ENCODE measurements at places on chromosomes 12 and 14.

GRCh38 chr12:13044906-13045299, 722 bp downstream of the FAM234B start:
- DNase-seq, result no peak

DNA sequence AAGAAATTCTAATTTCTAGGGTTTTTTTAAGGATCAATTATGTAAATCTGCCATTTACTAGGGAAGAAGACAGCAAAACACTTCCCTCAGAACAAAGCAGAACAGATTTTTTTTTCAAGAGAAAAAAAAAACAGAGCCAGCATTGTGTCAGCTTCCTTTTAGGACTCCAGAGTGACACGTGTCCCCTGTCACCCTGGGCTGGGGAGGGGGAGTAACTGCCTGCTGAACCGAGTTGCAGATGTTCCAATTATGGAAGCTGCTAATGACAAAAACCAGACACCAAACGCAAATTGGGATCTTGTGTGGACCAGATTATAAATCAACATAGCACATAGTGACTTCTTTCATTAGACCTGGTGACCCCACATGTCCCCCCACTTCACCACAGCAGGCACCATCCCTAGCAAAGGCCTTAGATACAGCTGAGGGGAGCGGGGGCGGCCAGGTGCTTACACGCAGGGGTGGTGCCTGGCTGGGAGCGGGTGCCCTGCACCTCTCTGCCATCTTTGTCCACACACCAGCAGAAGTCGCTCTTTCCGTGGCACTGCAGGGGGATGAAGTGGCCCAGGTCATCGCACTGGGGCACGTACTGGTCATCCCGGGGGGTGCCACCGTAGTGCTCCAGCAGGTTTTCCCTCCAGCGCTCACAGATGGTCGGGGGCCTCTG, 25.4 kb downstream of the RTRAF start:
- no peak for DNase-seq

DNA sequence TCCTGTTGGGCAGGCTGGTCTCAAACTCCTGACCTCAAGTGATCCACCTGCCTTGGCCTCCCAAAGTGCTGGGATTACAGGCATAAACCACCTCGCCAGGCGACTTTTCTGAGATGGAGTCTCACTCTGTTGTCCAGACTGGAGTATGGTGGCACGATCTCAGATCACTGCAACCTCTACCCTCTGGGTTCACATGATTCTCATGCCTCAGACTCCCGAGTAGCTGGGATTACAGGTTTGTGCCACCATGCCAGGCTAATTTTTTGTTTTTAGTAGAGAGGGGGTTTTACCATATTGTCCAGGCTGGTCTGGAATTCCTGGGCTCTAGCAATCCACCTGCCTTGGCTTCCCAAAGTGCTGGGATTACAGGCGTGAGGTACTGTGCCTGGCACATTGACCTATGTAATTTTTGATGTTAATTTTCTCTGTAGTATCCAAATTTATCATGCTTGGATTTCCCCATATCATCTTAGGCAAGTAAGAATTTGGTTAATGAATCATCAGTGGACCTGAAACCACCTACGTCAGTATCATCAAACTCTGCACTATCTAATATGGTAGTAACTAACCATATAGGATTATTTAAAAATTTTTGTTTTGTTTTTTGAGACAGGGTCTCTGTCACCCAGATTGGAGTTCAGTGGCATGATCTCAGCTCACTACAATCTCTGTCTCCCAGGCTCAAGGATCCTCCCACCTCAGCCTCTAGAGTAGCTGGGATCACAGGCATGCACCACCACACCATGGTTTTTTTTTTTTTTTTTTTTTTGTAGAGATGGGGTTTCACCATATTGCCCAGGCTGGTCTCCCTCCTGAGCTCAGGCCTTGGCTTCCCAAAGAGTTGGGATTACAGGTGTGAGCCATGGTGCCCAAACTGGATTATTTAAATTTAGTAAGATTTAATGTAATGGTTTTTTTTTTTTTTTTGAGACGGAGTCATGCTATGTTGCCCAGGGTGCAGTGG, 11.9 kb upstream of the ATP5F1B start:
- no peak for DNase-seq

- no peak for DNase-seq
Measured at GRCh38 chr12:66341126-66341525, 38.8 kb downstream of the HELB start.

- no peak for DNase-seq
Measured at GRCh38 chr12:52391618-52392002, 6.2 kb upstream of the KRT84 start.

GRCh38 chr14:90446405-90446804, 49.6 kb downstream of the CALM1 start:
- DNase-seq, result no peak

DNA sequence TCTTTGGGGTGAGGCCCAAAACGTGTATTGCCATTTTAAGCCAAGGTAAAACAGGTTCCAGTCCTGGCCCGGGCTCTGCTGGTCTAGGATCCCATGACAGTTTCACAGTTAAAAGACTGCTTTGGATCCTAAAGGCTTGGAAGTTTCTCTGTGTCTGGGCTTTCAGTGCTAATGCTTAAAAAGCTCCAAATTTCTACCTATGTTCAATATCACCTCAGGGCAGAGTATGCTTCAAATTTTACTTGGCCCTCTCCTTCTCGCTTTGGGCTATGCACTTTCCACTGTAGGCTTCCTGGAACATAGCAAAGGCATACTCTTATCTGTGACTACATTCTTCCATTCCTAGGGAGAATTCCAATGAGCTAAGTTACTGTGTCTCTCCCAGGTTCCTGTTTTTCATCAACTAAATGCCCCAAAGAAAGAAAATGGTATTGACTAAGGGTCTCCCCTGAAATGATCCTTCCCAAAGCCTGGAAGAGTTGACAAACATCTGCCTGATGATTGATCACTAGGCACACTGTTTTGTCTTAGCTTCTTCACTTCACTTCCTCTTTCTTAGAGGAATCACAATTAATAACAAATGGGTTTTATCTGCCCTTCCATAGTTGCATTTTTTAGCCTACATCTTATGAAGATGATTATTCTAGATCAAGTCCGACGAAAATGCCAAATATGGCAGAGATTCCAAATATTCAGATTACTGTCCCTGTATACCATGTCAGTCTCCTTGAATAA, 79.4 kb downstream of the TMTC2 start:
- DNase-seq, result no peak

DNA sequence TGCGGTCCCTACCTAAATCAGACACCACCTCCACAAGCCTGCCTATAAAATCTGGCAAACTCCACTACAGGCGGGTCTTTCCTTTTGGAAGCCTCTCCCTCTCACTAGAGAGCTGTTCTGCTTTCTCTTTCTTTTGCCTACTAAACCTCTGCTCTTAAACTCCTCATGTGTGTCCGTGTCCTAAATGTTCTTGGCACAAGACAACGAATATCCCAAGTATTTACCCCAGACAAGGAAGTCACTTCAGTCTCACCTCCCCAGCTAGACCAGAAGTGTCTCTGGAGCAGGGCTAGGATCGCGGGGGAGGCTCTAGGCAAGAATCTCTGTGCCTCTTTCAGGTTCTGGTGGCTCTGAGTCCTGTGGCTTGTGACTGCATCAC, 37.2 kb upstream of the FICD start:
- DNase-seq, result no peak

DNA sequence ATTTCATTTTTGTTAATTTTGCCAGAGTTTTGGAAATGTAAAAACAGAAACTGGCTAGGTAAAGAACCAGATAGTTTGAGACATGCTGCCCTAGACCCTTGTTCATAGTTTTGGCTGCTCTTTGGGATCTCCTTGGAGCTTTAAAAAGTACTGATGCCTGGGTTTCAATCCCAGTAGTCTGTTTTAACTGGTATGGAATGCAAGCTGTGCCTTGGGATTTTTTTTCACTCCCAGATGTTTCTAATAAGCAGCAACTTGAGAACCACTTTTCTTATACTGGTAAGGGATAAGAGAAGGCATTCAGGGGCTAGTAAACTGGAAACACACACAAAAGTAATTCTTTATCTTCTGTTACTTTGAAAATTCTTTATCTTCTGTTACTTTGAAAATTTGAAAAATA, 18.8 kb downstream of the SLC35F4 start:
- DNase-seq, result no peak

DNA sequence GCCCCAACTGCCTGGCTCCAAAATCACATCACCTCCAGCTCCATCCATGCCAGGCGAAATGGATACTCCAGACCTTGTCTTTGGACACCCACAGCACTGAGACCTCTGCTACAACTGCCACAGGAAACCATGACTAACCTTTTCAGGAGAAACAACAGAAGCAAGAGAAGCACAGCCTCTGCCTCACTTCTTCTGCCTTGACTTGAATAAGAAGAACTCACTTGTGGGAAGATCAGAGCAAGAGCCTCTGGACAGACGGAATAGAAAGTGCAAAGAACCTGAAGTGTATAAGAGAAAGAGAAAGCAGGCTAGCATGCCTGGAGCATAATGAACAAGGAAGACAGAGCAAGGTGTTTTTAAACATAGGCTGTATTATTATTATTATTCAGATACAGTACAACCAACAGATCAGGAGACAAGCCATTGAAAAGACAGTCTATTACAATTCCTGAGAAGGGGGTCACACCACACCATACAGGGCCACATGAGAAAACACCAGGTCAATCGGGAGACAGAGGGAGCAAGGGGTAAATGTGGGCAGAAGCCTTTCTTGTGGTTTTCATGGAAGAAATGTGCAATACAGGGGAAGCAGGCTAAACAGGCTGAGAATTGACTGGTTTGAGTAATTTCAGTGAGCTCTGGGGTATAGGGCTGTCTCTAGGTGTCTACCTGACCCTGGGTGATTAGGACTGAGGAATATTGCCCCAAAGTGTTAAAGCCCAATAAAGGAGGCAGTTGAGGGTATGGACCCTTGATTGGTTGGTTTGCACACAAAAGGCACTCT, 7.4 kb upstream of the OR10P1 start:
- no peak for DNase-seq

GRCh38 chr14:70894868-70895267, 12.4 kb upstream of the PCNX1 start:
- no peak for DNase-seq

- DNase-seq, result no peak
Measured at GRCh38 chr12:96007729-96008128, 11.6 kb upstream of the HAL start.

DNA sequence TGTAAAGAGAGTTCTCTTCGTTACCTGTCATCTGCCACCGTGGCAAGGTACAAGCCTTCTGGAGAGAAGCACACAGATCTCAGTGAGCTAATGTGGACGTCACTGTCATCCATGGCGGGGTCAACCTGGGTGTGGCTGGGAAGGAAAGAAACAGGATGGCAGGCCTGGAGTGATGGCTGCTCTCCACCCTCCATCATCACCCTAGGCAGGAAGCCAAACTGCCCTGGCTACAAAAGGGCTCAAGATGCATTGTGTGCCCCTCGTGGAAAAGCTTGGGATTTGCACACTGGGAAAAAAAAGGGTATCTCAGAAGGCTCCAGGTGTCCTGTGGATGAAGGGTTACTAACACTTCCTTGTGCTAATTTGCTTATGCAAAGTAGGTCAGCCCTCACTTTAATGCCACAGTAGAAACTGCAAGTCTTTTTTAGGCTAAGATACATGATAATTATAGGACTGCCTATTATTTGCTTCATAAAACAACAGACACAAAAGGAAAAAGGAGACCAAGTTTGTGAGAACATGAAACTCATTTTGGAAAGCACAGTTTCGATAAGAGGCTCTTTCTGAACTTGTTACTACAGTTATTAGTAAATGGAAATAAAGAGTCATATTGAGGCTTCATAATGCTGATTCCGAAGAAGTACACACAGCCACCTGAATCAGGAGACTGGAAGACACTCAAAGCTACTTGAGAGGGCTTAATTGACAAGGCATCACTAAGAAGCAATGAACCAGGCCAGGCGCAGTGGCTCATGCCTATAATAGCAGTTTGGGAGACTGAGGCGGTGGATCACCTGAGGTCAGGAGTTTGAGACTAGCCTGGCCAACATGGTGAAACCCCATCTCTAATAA, 18.9 kb downstream of the RFC5 start:
- no peak for DNase-seq

DNA sequence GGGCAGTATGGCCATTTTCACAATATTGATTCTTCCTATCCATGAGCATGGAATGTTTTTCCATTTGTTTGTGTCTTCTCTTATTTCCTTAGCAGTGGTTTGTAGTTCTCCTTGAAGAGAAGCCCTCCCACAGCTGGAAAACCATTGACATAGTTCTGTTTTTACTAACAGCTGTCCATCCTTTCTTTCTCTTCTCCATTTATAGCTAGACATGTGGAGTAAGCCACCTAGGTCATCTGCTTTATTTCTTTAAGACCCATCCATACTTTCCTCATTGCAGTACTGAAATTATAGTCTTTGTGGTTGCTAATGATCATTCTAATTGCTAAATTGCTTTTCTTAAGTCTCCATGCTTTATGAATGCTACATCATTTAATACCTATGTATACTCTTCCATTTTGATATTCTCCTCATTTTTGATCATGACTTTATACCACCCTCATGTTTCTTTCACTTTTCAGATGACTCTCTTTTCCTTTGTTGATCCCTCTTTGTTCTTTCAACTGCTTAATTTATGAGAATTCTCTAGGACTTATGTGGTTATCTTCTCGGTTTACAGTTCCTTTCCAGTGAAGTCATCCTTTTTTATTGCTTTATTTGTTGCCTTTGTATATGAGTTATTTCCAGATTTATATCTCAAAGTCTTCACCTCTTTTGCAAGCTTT, 114.2 kb downstream of the PCNX1 start:
- DNase-seq, result no peak

DNA sequence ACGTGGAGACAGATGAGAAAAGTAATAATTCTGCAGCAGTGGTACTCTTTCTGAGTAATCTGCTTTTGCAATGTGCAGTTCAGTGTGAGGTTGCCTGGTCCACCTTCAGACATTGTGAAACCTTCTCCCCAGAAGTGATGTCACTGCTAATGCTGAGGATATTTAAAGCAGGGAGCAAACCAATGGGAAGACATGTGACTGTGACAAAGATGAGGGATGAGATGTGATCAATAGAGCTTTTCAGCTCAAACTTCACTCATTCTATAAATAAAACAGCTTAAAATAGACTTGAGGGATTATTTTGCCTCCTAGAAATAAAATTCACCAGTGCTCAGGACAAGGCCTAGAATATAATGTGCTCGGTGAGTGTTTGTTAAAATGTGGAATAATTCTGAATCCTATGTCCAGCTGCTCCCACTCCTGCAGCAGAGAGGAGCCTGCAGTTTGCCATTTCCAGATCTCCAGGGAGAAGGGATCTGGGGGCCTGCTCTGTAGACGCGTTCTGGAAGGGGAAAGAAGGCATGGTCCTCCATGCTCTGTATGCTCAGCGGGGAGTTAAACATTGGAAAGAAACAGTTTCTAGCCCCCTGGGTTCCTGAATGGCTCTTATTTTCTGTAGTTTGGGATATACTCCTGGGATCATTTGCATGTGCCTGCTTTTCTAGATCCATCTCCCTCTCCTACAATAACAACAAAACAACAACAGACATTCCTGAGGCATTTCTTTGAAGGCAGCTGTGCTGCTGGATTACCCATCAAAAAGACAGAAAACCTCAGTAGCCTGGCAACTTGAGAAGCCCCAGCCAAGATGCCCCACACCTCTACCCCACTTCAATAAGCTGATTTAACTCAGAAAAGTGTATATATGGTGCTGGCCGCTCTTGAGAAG, 8.9 kb downstream of the SLC7A8 start:
- DNase-seq, result no peak
